ENCODE measurements at places on chromosomes 7 and 10. TPM values are rescaled to one million over a fixed set of nuclear protein-coding genes. Genes with fewer than 3 reads are reported as not detected.

- no peak overlapping the region for H3K27ac ChIP-seq
- H3K4me1 ChIP-seq, result no peaks in the 10 kb centered on the region
- no peak for DNase-seq
- no peaks in the 10 kb centered on the region for H3K27me3 ChIP-seq
- H3K4me3 ChIP-seq, result no peak overlapping the region
- no peaks in the 10 kb centered on the region for H3K36me3 ChIP-seq
These were observed 329.4 kb downstream of the TFEC start for GRCh38 chr7:115701141-115701540.

GRCh38 chr10:34360984-34361383 lies 454.1 kb downstream of the PARD3 start:
- no peak overlapping the region for H3K27ac ChIP-seq
- no peak for DNase-seq
- H3K27me3 ChIP-seq, result no peaks in the 10 kb centered on the region
- H3K4me1 ChIP-seq, result no peaks in the 10 kb centered on the region

DNA sequence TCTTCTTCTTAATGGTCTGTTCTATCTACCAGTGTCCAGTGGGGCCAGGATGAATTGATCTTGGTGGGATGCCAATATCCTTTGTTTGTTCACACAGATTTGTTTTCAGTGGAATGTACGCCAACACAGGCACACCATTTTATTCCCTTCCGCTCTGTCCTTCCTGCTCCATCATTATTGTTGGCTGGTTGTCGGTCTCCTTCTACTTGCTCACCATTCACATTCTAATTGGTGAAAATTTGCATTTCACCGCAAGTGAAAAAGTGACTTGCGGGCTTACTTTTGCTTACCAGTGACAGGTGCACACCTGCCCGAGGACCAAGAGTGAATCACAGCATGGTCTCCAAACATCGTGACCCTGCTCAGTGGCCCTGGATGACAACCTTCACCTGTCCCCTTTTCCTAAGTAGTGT lies 148.3 kb downstream of the NOC3L start:
- no peaks in the 10 kb centered on the region for H3K27me3 ChIP-seq
- no peak overlapping the region for H3K27ac ChIP-seq
- H3K4me1 ChIP-seq, result no peaks in the 10 kb centered on the region

GRCh38 chr10:25999295-25999981 lies 65.4 kb downstream of the MYO3A start:
- no peak overlapping the region for H3K27ac ChIP-seq
- H3K4me1 ChIP-seq, result no peaks in the 10 kb centered on the region
- H3K36me3 ChIP-seq, result no peaks in the 10 kb centered on the region
- H3K4me3 ChIP-seq, result no peak overlapping the region
- DNase-seq, result no peak
- H3K27me3 ChIP-seq, result no peaks in the 10 kb centered on the region

DNA sequence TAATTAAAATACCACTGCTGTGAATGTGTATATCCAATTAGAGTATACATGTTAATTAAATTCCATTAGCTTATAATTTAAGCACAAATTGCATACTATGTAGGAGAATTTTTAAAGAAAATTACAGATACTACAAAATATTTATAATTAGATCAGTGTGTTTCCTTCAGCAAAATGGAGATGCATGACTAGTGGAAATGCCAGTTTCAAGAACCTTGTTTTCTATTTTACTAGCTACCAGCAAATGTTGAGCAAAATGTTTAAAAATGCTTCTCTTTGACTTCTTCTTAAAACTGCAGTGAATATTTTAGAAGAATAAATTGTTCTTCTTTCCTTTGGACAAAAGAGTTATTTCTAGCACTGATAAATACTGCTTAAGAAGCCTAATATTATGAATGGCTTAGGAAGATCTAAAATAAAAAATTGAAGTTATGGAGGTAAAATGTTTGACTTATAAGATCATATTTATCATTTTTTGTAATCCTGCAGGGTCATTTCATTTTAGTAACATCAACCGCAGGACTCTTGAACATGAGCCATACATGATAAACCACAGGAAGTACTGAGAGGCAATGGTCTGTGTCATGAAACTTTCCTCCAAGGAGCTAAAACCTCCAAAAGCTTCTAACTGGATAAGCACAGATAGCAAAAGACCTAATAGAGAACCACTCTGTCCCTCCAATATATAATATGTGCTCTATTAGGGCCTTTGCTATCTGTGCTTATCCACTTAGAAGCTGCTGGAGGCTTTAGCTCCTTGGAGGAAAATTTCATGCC lies 1066.0 kb upstream of the CELF2 start:
- no peak overlapping the region for H3K27ac ChIP-seq
- no peak overlapping the region for H3K4me3 ChIP-seq

DNA sequence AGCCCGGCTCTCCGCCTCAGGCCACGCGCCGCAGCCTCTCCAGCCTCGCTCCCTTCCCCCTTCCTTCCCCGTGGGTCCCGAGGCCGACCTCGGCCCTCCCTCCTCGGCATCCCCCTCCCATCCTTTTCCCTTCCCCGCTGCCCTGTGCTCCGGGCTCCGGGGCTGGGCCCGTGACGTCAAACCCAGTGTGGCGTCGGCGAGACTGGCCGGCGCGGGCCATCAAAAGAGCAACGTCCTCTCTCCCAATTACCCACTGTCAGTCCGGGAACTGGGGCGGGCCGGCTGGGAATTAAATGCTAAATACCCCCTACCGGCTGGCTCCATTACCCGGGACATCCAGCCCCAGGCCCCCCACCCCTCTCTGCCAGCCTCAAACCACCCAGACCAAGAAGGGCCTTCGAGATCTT lies 2.6 kb upstream of the GATA3 start:
- H3K4me3 ChIP-seq, result peak overlapping the region; percentile 4
- H3K36me3 ChIP-seq, result no peaks in the 10 kb centered on the region
- no peak for DNase-seq

DNA sequence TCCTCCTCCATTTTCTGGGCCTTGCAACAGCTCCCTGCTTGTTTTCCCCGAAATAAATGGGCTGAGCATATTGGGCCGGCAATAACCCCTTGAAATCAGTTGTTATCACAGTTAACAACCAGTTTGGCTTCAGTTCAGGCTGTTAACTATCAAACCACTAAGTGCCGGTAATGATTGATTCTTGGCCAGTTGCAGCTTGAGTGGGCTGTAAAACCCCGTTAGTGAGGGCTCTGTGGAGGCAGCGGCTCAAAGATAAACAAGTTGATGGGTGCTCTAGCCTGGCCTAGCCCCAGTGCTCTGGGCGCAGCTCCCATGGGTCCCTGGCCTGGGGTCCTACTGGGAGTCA lies 8.3 kb downstream of the FGF8 start:
- DNase-seq, result no peak
- H3K27ac ChIP-seq, result no peak overlapping the region
- no peaks in the 10 kb centered on the region for H3K27me3 ChIP-seq
- no peaks in the 10 kb centered on the region for H3K36me3 ChIP-seq

GRCh38 chr10:34433241-34434076 lies 381.6 kb downstream of the PARD3 start:
- no peak for DNase-seq
- H3K4me3 ChIP-seq, result no peak overlapping the region
- no peaks in the 10 kb centered on the region for H3K27me3 ChIP-seq
- no peak overlapping the region for H3K27ac ChIP-seq
- H3K36me3 ChIP-seq, result no peaks in the 10 kb centered on the region
- H3K4me1 ChIP-seq, result no peaks in the 10 kb centered on the region

- H3K27ac ChIP-seq, result no peak overlapping the region
- no peaks in the 10 kb centered on the region for H3K4me1 ChIP-seq
- no peaks in the 10 kb centered on the region for H3K27me3 ChIP-seq
- no peak for DNase-seq
These were observed 112.8 kb downstream of the CDK14 start for GRCh38 chr7:90708841-90709317.

GRCh38 chr7:89623018-89623672 lies 531.1 kb upstream of the STEAP1 start:
- H3K27me3 ChIP-seq, result no peaks in the 10 kb centered on the region
- no peaks in the 10 kb centered on the region for H3K36me3 ChIP-seq

DNA sequence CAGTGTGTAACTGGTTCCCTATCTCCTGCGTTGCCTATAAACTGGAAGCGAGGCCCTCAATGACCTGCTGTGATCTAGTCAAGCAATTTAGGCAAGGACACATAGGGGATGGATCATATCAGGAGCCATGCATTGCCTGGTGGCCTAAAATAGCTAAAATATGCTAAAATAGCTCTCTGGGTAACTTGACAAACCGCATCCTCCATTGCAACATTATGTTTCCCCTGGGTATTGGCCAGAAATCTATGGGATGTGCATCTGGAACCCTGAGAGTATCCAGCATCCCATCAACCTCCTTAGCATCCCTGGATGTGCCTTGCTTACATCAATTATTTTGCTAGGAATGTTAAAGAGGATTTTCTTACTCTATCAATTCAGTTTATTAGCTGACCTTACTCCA lies 91.7 kb upstream of the ADCY1 start:
- H3K4me1 ChIP-seq, result no peaks in the 10 kb centered on the region
- H3K4me3 ChIP-seq, result no peak overlapping the region
- DNase-seq, result no peak
- no peaks in the 10 kb centered on the region for H3K36me3 ChIP-seq
- H3K27me3 ChIP-seq, result no peaks in the 10 kb centered on the region
- H3K27ac ChIP-seq, result no peak overlapping the region

The C7orf33 gene
- total RNA-seq, result not detected

The CPA4 gene
- total RNA-seq, result not detected

The EGR2 gene
- 0.60 TPM for total RNA-seq

The CARD11 gene
- total RNA-seq, result 117 TPM

The ASZ1 gene
- total RNA-seq, result not detected

The LIPF gene
- total RNA-seq, result not detected

Data from naive thymus-derived CD4-positive, alpha-beta T cell (primary cell).